ENCODE measurements at places on chromosomes 6 and 20.
A peak's percentile ranks its signal among the peaks of the same experiment; 100 is the strongest.

DNA sequence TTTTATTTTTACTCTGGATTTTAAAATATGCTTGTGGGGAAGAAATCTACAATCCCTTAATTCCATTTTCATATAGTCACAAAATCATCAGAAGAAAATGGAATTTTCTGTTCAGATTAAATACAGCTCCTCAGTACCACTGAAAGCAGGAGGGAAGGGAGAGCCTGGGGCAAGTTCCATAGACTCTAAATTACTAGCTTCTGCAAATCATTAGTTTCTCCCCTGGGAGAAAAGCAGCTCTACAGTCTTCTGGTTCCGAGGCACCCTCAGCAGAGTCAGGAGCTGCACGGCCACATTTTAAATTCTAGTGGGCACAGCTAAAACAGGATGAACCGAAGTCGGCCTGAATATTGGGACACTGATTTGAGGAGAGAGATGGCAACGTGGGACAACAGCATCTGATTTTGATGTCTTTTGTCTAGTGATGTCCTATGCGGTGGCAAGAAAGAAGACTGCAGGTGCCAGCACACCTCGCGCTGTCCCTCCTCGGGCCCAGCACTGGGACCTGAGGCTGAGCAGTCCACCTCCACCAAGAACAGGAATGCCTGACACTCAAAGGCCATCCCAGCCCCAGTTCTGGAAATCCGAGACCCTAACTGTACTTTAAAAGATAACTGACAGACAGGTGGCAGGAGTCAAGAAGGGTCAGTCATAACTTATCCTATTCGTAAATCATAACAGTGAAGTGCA is 90.7 kb downstream of the FOXC1 start:
- no peak for DNase-seq

DNA sequence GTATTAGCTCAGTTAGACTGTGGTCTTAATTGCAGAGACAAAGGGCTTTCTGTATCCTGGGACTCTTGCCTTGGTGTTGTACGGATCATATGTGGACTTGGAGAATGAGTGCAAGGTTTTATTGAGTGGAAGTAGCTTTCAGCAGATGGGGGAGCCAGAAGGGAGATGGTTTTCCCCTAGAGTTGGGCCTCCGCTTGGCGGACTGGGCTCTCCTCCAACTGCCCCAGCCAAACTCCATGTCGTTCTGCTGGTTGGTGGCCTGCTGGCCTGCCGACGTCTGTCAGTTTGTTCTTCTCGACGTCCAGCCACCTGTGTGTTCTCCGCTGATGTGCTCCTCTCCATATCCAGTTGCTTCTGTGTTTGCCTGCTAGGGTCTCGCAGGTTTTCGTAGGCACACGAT is 189.5 kb upstream of the FLRT3 start:
- DNase-seq: no peak

DNA sequence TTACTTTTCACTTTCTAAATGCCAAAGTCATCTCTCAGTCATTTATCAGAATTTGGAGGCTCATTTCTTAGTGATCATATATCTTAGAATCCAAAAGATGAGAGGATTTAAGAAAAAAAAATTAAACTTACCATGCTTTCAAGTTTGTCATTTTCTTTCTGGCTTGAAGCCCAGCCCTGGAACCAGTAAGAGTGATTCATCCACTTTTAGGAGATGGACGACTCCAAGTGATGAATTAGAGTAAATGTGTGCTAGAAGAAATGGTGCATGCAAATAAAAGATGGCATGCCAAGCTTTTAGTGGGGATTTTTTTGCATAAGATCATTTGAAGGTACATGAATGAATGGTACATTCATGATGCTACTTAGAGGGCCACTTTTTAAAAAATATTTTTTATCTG is 20.1 kb downstream of the PLCB1 start:
- DNase-seq: no peak

DNA sequence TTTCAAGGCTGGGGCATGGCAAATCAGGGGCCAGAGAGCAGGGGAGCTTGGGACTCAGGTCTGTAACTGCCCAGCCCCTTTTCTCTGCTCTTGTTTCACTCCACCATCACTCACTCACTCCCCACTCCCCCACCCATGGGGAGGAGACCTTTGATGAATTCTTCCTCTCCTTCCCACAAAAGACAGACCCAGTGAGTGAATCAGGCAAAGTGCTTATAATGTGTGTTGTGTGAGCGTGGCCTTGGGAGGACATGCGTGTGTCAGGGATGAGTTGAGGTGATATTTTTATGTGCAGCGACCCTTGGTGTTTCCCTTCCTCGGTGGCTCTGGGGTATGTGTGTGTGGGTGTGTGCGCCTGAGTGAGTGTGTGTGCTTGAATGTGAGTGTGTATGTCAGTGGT is 1.0 kb upstream of the CUL9 start:
- DNase-seq: no peak

- no peak for DNase-seq
Observed at GRCh38 chr6:80280262-80281010, 174.0 kb downstream of the BCKDHB start.

DNA sequence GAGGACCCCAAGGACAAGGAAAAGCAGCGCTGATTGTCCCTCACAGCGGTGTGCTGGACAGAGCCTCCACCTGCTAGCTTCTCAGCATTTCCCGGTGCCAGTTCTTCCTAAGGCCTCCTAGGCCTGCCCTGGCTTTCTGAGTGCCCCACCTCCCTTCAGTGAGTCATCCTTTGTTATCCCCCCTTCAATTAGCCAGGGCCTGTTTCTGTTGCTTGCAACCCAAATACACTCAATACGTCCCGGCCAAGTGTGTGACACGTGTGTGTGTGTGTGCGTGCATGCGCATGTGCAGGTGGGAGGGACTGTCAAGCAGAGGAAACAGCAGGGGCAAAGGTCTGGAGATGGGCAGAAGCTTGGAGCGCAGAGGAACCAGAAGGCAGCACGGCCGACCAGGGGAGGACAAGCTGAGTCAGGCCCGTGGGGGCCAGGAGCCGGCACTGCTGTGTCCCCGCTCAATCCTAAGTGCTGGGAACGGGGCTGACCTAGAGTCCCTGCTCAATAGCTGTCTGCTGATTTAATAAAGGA is 159.8 kb downstream of the PREX1 start:
- DNase-seq: no peak

DNA sequence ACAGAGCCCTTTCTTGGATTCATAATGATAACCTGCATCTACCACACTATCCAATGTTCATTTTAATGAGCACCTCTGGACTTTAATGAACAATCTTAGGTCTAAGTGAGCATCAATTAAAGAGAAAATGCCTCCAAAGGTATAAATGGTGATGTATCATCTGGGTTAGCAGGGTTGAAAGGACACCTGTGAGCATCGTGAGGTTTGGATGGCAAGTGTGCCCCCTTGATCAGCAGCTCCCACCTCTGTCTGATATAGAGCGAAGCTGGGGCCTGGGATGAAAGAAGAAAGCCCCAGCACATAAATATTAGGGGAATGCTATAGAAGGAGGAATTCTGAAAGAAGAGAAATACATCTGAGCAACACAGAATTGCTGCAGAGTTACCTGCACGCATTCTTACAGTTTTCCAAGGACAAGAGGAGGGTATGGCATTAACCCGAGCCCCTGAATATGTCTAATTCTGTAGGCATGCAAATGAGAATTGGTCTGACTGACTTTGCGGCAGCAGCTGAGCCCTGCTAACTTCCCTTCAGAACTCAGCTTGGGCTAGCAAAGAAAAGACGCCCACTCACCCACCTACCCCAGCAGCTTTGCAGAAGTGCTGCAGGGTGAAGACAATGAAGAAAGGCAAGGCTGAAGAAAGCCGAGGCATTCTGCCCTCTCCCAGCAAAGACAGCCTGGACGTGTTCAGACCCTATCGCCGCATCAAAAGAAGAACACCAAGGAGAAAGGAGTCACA is 136.2 kb downstream of the GMPR start:
- DNase-seq: no peak

DNA sequence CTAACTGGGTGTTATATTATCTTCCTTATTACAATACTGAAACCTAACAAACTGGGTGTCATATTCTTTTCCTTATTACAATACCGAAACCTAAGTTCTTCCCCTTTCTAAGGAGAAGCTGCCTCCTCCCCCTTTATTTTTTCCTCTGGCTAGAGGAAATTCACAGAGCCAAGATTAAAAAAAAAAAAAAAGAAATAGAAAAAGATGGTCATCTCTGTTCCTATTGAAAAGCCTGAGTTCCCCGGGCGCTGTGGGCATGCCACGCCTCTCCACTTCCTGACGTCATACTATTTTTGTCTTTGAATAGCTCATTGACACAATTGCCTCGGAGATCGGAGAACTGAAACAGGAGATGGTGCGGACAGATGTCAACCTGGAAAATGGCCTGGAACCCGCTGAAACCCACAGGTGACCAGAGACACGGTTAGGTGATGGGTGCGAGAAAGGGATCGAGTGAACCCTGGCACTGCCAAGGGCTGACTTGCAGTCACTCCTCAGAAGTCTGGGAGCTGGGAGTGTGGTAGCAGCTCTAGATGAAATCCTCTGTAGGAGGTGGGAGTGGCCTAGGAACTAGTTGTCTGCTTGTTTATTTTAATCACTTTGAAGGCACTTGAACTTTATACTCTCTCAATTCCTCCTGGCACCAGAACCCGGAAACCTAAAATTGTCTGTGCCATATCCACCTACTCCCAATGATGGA is 82.2 kb upstream of the NAA20 start:
- no peak for DNase-seq

DNA sequence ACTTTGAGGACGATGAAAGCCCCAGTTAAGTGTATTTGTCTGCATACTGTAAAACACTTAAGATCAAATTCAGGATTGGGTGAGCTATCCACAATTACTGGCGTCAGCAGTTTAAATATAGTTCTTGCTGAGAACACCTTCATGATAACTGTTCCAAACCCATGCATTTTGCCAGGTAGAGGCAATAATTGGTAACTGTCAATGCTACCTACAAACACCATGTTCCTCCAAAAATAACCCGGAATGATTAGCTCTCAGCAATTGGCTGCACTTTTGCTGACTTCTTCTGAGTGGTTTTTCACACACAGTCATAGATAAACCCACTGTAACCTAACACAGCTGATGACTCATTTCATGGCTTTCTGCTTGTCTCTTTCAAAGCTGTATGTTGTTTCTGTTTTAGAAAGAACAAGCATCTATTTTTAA is 1358.6 kb upstream of the GJE1 start:
- DNase-seq: peak; percentile 34

- no peak for DNase-seq
Observed at GRCh38 chr6:15496345-15497131, 166.3 kb downstream of the DTNBP1 start.

GRCh38 chr6:115891111-115891669 is 169.5 kb downstream of the FRK start:
- DNase-seq: no peak

DNA sequence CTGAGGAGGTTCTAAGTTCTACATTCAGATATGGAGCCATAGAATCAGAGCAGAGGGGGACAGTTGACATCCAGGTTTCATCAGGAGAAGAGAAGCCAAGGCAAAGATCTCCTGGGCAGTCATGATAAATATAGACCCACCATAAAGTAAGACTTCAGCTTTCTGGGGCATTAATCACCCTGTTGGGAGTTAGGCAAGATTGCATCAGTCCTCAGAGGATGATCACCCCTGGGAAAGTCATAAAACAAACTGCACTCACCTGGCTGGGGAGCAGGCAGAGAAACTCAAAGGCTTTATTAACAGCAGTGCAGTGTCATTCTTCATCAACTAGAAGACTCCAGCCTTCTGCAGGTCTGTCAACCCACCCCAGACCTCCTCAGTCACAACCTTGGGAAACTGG is 301.3 kb upstream of the JARID2 start:
- no peak for DNase-seq

DNA sequence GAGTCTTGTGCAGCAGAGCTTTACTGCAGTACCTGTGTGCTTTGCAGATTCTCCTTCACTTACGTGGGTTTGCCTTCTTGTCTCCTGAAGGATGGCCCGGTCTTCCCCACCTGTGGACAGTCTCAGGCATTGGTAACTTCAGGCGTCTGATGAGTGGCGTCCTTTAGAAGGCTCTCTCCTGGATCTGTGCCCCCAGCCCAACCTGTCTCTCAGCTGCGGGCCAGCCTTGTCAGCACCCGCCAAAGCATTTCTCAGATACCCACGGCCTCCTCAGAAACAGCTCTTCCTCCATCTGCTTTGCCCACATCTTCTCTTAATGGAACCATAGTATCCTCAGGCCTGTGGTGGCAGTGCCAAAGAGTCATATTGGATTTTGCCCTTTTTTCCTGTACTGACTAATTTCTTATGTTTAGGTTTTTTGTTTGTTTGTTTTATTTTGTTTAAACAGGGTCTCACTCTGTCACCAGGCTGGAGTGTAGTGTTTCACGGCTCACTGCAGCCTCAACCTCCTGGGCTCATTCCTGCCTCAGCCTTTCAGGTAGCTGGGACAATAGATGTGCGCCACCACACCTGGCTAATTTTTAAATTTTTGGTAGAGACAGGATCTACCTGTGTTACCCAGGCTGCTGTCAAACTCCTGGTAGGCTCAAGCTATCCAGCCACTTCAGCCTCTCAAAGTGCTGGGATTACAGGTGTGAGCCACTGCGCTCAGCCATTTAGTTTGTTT is 96.6 kb downstream of the ARID1B start:
- no peak for DNase-seq

DNA sequence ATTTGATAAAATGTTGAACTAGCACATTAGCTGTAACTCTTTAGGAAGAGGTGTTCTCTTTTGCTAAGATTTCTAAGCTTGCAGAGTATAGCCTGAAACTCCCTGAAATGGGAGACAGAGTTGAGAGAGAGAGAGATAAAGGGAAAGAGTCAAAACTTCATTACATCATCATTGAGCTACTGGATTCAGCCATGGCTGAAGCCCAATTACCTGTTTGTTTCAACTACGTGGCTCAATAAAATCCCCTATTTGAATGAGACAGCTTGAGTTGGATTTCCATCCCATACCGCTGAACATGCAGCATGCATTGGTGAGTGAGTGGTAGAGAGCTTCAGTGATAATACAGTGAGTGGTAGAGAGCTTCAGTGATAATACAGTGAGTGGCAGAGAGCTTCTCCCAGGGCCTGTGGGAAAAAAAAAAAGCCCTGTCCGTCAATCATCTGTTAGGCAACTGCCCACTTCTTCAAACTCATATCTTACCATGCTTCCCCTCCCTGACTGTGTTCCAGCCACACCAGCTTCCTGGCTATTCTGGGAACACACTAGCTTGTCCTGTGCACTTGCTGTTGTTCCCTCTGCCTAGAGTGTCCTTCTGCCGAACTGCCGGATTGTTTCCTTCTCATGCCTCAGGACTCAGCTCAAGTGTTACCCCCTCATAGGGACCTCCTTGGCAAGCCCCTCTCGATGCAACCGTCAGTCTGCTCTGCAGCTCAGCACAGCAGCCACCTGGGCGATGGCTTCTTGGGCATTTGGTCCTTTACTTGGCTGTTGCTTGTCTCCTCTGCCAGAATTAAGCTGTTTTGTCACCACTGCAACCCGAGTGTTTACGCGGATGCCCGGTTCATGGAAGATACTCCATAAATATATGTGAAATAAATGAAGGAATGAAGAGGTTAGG is 91.3 kb upstream of the EYA2 start:
- DNase-seq: no peak

GRCh38 chr6:70575899-70576495 is 9.3 kb downstream of the SDHAF4 start:
- no peak for DNase-seq

DNA sequence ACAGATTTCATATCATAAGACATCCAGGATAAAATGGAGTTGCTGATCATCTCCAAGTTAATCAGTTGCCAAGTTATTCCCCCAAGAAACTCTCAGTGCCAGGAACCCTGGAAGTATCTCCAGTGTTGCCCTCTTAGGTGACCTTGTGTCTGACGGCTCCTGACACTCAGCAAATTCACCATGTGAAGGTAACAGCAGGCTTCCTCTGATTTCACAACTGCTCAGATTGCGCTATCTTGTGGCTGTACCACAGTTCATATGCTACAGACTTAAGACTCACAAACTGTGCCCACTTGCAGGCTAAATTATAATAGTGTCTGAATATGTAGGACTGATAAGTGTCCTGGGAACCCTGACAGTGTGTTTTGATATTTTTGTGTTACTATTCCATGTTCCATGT is 186.6 kb upstream of the OPRM1 start:
- no peak for DNase-seq

Data from AG04450 (cell line).